Stimulated activated CD8-positive, alpha-beta memory T cell treated with anti-CD3 and anti-CD28 coated beads, Interleukin-4, amount 100 ng/mL, for 4 hours (primary cell): ENCODE measurements at places on chromosomes 5 and 9.

DNA sequence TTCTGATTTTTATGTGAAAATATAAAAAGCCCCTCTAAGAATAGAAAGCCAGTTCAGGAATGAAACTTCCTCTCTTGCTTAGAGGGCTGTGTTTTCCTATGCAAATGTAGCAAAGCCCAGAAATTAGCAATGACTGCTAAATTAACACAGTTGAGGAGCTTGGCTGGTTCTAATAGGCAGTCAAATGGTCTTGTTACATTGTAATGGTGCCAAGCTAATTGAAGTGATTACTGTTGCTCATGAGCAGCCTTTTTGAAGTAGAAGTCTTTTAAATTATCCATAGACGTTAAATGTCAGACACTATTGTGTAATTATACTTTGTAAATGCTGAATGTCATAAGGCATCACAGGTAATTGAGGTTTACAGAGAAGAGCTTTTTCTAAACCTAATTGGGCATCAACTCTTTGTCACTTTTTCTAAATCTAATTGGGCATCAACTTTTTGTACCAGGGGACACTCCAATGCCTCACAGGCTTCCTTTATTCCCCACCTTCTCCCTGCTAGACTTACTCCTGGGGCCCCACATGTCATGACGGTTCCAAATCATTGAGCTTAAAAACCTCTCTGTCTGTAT, 229.1 kb downstream of the PSAT1 start:
- no peak for DNase-seq

DNA sequence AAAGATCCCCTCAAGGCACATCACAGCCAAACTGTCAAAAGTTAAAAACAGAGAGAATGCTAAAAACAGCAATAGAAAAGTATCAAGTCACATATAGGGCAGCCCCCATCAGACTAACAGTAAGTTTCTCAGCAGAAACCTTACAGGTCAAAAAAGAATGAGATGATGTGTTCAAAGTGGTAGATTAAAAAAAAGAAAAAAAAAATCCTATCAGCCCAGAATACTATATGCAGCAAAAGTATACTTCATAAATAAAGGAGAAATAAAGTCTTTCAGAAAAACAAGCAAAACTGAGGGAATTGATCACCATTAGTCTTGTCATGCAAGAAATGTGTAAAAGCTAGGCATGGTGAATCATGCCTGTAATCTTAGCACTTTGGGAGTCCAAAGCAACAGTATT, 99.9 kb upstream of the RAD23B start:
- no peak for DNase-seq

GRCh38 chr9:34963552-34963951, 5.5 kb downstream of the PHF24 start:
- DNase-seq: no peak

DNA sequence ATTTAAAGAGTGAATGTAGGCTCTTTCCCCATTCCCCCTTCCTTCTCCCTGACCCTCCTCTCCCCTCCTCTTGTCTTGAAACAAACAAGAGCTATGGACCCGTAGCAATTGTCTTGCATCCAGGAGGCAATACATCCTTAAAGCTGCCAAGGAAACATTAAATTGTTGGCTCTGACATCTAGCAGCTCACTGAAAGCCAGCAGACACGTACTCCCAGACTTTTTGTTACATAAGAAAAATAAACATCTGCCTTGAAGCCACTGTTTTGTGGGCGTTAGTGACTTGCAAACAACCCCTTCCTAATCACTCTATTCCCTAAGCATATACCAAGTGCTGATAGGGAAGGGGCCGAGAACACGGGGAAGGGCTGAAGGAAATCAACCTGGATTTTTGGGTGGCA, 8.6 kb downstream of the SLC45A2 start:
- no peak for DNase-seq

DNA sequence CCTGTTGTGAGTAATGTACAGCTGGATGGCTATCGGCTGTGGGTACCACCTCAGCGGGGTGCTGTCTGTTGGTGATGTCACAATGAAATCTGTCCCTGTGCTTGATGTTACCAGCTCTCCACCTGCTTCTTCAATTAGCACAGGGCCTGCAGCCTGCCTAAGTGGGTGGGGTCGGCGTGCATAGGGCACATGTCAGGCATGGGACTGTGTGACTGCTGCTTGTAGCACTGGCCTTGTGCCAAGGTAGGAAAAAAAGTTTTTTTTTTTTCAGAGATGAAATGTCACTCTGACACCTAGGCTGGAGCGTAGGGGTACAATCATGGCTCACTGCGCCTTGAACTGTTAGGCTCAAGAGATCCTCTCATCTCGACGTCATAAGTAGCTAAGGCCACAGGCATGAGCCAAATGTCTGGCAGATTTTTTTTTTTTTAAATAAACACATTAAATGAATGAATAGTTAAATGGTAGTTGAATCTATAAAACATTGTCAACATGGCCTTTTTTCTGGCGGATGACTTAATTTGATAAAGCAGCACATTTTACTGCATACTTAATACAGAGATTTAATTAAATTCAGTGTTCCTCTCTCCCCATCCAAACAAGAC, 222.5 kb downstream of the NXNL2 start:
- no peak for DNase-seq

DNA sequence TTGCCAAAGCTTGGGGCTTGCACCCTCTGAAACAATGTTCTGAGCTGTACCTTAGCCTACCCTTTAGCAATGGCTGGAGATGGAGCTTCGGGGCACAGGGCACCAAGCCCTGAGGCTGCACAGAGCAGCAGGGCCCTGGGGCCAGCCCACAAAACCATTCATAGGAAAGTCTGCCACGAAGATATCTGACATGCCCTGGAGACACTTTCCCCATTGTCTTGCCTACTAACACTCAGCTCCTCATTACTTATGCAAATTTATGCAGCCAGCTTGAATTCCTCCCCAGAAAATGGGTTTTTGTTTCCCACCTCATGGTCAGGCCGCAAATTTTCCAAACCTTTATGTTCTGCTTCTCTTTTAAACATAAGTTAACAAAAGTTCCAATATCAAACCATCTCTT, 105.7 kb downstream of the DTWD2 start:
- DNase-seq: no peak
